ENCODE measurements at places on chromosomes 12 and 14.

- no peak for DNase-seq
Observed at GRCh38 chr14:29007990-29008389, 241.4 kb downstream of the FOXG1 start.

DNA sequence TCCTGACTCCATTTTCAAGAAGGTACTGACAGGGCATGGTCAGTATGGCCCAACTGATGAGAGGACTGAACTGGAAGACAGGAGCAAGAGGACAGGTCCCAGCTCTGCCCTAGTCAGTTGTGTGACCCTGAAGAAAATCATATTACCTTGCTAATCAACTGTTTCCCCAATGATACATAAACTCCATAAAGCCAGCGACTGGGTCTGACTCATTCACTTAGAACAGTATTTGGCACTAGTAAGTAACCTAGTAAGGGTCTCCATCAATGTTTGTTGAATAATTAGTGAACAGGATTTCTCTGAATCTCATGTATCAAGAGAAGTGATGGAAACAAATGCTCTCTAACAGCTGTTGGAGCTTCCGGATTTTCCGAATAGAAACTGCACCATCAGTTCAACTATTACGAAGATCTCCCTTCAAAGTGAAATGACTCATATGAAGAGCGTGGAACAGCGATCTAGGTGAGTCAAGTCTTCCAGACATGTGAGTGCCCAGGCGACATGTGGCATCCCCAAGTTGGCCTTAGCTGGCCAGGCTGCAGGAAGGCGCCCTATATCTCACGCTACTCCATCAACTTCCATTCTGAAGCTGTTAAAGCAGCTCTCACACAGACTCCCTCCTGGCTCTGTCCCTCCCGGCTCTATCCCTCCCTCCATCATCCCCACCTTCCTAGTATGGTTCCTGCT lies 94.5 kb downstream of the TTC7B start:
- no peak for DNase-seq

- no peak for DNase-seq
Observed at GRCh38 chr14:36529062-36529461, 9.0 kb upstream of the NKX2-1 start.

- DNase-seq: no peak
Observed at GRCh38 chr12:65885312-65885711, 61.0 kb downstream of the HMGA2 start.

DNA sequence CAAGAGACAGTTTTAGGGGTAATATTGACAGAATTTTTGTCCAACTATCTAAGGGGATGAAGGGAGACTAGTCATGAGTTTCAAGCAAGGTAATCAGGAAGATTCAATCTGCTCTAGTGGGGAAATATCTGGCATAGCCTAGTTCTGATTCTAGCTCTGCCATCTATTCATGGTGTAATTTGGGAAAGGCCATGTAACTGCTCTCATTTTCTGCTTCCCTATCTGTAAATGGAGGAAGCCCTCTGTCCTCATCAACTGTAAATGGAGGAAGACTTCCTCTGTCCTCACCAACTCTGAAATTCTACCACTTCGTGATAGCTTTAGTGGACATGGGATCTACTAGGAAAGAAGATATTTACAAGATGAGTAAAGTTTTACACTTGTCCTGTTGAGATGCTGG lies 37.9 kb downstream of the BHLHE41 start:
- DNase-seq: no peak

DNA sequence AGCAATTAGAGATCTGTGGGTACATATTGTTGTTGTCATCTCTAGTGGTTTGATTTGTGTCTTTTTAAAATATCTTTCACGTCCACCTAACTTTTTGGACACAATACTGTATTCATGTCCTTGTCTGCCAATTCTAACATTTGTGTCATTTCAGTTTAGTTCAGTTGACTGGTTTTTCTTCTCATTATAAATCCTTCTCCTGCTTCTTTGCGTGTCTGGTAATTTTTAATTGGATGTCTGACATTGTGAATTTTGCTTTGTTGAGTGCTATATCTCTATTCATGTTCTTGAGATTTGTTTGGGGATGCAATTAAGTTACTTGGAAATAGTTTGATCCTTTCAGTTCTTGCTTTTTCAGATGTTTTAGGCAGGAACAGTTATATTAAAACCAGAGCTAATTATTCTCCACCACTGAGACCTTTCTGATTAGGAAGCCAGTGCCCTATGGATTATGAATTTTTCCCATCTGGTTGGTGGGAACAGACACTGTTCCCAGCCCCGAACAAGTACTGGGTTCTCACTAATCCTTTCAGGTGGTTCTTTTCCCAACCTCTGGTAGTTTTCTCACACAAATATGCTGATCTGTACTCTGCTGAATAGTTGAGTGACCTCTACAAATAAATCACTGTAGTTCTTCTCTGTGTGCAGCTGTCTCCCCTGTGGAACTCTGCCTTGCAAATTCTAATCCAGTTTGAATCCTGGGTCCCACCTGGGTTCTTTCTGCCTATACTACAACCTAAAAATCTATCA lies 91.1 kb upstream of the DYNC1H1 start:
- DNase-seq: no peak

GRCh38 chr12:52542157-52542556 lies 10.8 kb downstream of the KRT71 start:
- no peak for DNase-seq

DNA sequence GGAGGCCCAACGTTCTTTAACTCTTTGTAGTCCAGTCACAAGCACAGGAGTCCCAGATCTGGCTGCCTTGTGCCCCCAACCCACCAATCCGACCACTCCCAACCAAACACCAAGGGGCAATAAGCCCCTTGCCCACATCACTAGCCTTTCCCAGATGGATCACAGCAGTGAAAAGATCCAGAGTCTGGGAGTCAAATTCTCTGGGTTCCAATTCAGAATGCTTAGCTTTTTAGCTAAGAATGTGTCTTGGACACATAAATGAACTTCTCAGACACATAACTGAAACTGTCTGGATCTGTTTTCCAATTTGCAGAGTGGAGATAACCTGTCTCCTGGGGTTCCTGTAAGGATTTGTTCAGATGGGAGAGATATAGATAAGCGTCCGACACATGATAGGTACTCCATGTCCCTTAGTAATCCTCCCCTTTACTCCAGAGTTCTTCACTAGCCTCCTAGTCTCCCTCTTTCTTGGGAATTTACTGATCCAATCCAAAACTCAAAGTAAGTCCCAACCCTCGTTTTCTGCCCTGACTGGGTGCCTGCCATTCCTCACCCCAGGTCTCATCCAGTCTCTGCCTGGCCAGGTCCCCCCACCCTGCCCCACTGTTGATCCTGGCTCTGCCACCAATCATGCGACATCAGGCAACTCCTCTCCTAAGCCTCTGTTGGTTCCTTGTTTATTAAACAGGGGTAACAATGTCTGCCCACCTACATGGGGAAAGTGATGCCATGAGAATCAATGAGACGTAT lies 439 bp upstream of the TNFRSF1A start:
- DNase-seq: no peak

DNA sequence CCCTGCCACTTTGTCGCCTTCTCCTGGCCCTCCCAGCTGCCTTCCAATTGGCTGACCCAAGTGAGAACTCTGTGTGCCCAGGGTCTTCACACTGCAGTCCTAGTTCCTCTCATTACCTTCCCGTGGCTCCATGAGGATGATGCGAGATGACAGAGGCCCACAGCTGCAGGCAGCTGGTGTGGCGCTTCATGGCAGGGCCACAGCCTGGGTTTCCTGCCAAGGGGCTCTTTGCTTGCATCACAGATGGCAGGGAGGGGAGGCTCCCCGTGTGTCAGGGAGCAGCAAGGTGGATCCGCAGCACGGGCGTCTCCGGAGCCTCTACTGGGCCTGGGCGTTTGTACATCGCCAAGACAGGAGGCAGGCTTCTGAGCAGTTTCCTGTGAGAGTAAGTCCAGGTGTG lies 28.9 kb downstream of the DEGS2 start:
- no peak for DNase-seq

DNA sequence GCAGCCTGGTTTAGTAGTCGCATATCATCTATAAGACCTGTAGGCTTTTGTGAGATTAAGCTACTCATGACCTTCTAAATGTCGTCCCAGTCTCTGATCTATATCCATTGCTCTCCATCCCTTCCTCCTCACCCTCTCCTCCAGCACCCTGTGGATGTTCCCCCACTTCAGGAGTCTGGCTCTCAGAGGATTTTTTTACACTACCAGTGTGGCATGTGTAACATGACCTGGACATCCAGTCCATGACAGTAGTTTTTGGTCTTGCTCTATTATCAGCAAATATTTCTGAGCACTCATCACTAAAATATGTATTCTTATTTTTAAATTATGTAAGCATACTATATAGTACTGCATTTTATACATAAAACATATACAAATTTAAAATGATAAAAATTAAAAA lies 142.1 kb downstream of the DYRK2 start:
- no peak for DNase-seq

GRCh38 chr12:20319366-20319765 lies 49.0 kb upstream of the PDE3A start:
- no peak for DNase-seq

DNA sequence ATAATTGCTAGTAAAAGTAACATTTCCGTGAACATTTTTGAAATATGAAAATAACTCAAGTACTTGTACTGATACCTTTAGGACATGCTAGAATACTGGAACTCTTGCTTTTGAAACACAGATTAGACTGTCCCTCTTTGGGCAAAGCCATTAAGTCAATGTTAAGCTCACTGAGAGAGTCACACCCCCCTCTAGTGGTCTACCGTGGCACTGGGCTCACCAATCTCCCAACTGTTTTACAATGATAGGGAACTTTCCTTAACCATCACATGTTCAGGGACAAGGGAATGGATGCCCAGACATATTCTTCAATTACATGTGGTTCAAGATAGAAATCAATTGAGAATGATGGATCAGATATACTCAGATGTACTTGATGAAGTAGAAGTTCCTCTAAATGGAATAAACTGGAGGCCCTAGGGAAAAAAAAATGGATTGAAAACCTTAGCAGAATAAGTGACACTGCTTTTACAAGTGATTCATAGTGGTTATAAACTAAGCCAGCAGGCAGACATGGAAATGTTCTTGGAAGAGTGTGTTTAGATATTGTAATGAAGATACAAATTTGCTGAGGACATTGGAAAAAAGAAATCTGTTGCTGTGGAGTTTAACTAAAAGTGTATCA lies 17.8 kb downstream of the NANOG start:
- DNase-seq: peak; percentile 68

GRCh38 chr12:25971654-25972041 lies 13.2 kb downstream of the RASSF8 start:
- no peak for DNase-seq

GRCh38 chr12:26621932-26622331 lies 211.1 kb downstream of the ITPR2 start:
- DNase-seq: no peak

GRCh38 chr12:54439521-54440255 lies 20.6 kb upstream of the ITGA5 start:
- no peak for DNase-seq

DNA sequence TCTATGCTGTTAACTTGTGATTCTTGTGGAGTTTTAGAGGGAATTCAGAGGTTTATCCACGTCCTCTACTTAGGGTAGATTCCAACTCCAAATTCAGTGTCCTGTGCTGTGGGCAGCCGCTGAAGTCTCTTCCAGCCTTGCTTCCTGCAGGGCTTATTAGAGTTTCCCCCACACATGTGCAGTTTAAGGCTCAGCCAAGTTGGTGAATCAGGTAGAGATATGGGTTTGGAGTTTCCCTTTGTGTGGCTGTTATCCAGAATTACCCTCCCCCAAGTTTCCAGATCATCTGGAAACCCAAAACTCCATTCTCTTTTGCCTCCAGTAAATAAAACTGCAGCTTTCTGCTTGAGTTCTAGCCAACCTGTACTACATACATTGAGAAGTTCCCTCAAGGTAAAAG lies 853.7 kb downstream of the GALC start:
- no peak for DNase-seq

- DNase-seq: no peak
Observed at GRCh38 chr12:11651381-11651780, 1.9 kb downstream of the ETV6 start.

DNA sequence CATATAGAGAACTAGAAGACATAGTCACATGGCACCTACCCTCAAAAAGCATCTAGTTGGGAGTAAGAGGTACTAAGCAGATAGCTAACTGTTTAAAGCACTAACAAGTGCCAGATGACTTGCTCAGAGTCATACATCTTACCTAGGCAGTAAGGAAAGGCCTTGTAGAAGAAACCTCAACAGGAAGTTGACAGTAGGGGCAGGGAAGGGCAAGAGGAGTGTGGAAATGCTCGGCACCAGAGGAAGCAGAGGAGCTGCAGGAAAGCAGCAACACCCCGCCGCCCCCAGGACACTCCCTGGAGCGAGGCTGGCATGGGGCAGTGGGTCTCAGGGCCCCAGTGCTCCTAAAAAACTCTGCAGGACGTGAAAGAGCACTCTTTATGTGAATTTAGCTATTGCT lies 92.9 kb downstream of the PPP2R5C start:
- no peak for DNase-seq

DNA sequence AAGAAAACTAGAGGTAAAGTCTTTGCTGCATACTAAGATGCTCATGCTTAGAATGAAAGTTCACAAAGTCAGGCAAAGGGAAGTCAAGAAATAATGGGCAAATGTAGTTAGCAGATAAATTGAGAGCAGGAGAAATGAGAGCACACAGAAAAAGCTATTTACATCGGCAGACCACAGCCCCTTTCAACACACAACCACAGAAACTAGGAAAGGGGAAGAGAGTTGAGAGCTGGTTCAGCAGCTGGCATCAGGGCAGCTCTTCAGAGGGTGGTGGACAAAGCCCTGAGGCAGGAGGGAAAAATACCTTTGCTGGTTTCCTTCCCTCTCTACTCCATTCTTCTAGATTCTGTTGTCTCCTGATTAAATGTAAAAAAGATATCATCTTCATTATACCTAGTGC lies 95.4 kb upstream of the ANO4 start:
- no peak for DNase-seq

GRCh38 chr12:85191-85666 lies 18.7 kb downstream of the IQSEC3 start:
- DNase-seq: no peak

DNA sequence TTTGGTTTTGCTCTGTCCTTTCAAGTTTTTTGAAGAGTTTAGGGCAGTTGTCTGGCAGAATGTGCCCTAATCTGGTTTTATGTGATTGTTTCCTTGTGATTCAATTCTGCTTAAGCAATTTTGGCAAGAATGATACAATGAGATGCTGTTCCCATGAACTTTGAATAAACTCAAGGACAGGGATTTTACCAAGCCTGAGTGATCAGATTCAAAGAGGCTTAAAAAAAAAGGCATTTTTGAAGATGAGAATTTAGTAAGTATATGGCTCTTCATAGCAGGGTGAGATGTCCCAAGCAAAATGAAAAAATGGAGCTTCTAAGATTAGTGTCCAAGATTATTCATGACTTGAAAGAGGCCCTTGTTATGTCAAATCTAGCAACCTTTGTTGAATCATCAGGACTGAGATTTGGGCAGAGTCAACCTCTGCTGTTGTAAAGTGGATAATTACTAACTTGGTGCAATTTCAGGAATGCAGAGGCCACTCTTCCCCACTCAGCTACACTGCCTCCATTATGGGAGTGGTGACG lies 180.6 kb upstream of the NUDT4 start:
- DNase-seq: no peak

DNA sequence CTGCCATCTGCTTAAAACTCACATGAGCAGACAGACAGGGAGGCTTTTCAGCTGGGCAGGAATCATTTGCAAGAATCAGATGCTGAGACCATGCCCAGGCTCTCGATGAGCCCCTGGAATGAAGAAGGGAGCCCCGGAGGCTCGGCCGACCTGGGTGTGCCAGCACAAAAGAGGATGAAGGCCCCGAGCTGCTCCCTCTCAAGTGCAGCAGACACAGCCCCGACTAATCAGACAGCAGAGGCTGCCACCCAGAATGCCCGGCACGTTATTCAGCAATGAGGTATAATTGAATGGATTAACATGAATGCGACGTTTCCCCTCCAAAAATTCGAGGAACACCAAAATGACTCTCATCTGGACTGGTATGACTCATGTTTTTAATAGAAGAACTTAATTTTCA lies 58.9 kb downstream of the BCL11B start:
- no peak for DNase-seq
